ENCODE measurements at places on chromosomes 13 and 19. TPM values are rescaled to one million over a fixed set of nuclear protein-coding genes. Genes with fewer than 3 reads are reported as not detected.

MUC16 gene
- 0.01 TPM for polyA plus RNA-seq

GRCh38 chr13:76768384-76768783 lies 117.8 kb downstream of the KCTD12 start:
- DNase-seq: no peak

KATNAL1 gene
- 13.5 TPM for polyA plus RNA-seq

- DNase-seq: no peak
These were observed 28.4 kb downstream of the VSTM2B start for GRCh38 chr19:29554149-29554548.

COX6B2 gene
- 0.14 TPM for polyA plus RNA-seq

UPF1 gene
- 52.9 TPM for polyA plus RNA-seq

DNA sequence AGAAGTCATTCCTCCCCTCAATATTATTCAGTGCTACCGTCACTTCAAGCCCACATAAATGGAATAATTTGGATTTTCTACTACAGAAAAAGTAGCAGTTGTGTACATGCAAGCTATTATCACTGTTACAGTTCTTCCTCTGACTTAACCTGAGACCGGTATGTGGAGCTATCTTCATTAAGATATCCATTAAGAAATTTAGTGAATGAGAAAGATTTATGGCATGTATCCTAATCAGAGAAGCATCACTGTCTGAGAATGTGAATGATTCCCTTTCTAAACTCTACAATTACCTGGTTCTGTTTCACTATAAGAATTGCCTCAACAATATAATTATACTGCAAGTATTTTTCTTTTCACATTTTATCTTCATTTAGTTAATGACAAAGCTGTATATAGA lies 278.7 kb downstream of the KLF5 start:
- DNase-seq: no peak

GRCh38 chr13:23321535-23322241 lies 111.8 kb downstream of the SACS start:
- DNase-seq: no peak

GRCh38 chr13:87712012-87712411 lies 40.8 kb downstream of the SLITRK5 start:
- no peak for DNase-seq

MIA gene
- polyA plus RNA-seq: 1.6 TPM

DNA sequence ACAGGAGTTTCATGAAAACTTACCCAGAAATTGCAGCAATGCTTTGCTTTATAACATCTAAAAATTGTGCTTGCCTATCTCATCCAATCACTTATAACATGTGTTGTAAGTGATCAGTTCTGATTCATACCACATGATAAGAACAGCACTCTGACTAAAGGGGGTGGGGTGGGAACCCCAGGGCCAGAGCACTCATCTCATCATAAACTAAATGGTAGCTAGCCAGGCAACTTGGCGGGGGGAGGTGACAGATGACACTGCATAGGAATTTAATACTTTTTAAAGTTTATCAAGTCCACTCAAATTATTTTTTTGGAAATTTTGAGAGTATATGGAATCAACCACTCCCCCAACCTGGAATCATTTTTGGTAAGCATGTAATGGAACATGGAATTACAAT lies 42.1 kb downstream of the FOXO1 start:
- DNase-seq: no peak

DNA sequence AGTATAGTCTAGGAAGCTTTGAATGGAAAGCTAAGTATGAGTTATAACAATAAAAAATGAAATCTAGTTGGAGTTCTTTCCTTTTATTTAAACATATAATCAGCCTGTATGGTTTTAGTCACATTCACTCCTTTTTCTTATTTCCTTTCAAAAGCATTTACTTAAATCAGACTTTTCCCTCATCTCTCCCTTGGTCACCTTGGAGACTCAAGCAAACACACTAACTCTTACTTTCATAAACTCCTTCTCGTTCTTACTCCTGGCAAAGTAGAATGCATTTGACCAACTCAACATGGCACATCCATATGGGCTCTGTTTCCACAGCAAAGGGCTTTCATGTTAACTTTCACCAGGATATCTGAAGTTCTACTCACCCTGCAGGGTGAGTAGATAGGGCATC lies 400.0 kb downstream of the LMO7 start:
- no peak for DNase-seq

DNA sequence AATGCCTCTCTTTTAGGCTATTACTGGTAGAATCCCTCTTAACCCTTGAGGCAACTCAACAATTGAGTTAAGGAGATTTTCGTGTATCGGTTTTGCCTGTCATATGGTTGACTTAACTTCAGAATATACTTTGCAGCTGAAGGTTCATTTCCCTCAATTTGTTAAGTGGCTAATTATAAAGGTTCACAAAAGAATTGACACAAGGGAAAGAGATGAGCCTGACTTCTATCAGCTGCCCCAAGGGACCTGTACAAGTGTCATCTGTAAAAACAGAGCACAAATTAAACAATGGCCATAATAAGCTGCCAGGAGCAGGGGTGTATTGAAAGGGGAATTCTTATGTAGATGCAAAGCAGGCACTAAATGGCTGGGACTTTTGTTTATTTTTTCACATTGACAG lies 334.8 kb upstream of the OBI1 start:
- no peak for DNase-seq

ZFP36 gene
- 122 TPM for polyA plus RNA-seq

GRCh38 chr13:110641055-110642015 lies 26.0 kb downstream of the NAXD start:
- DNase-seq: no peak

RNF225 gene
- polyA plus RNA-seq: not detected

UBE2L5 gene
- 0.35 TPM for polyA plus RNA-seq

GRCh38 chr19:30145467-30145866 lies 203.4 kb downstream of the URI1 start:
- DNase-seq: no peak

- DNase-seq: no peak
These were observed 28.5 kb upstream of the PSPC1 start for GRCh38 chr13:19810996-19811881.

GRCh38 chr19:35222373-35223015 lies 6.0 kb downstream of the FAM187B start:
- no peak for DNase-seq

DNA sequence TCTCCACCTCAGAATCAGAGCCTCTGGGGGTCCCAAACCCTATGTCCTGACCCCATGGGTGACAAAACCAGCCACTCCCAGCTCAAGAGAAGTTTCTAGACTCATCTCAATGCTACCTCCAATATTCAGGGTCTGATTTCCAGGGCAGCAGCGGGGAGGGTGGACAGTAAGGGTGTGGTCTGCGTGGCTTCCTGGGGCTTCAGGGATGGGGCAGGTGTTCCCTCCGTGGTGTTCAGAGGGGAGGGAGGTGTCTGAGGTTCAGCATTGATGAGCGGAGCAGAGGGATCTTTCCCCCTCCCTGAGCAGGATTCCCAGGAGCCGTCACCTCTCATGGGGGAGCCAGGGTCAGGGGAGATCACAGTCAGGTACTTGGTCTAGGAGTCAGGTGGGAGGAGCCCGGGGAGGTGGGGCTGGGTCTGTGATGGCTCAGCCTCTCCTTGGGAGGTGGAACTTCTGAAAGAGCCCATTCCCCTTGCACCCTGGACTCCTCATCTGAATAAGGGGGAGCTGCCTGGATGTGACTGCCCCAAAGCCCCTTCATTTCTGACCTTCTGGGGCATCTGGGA lies 2.9 kb downstream of the LILRA2 start:
- DNase-seq: no peak
